Activated naive CD8-positive, alpha-beta T cell treated with anti-CD3 and anti-CD28 coated beads, Interleukin-2, amount 10 ng/mL, durations not matched to agents 7 days and 5 days (primary cell): ENCODE measurements at places on chromosomes 12 and 14.

GRCh38 chr12:107884769-107885694 is 110.5 kb downstream of the ASCL4 start:
- no peak overlapping the region for H3K4me3 ChIP-seq
- H3K36me3 ChIP-seq = no peaks in the 10 kb centered on the region
- no peak overlapping the region for H3K27ac ChIP-seq
- H3K4me1 ChIP-seq = peaks cover 2% of the 10 kb centered on the region

DNA sequence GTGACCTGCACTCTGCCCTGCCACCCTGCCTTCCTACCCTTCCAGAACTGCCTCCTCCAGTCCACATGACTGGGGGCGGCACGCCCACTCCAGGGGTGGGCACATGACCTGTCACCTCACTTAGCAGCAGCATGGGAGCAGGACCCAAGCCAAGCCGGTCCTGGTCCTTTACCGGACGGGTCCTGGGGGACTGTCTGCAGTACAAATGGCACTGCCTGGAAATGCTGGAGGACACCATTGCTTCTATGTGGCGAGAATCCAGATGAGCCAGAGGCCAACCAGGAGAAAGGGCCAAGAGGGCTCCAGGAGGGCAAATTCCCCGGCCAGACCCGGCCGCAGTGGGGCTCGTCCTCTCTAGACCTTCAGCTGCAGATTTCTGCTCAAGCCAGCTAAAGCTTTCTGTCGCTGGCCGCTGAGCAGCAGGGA is 33.1 kb downstream of the ITPK1 start:
- H3K4me3 ChIP-seq = peak overlapping the region; percentile 81
- peak overlapping the region; percentile 94 for H3K27ac ChIP-seq
- DNase-seq = no peak
- no peaks in the 10 kb centered on the region for H3K27me3 ChIP-seq
- H3K4me1 ChIP-seq = peaks cover 72% of the 10 kb centered on the region

DNA sequence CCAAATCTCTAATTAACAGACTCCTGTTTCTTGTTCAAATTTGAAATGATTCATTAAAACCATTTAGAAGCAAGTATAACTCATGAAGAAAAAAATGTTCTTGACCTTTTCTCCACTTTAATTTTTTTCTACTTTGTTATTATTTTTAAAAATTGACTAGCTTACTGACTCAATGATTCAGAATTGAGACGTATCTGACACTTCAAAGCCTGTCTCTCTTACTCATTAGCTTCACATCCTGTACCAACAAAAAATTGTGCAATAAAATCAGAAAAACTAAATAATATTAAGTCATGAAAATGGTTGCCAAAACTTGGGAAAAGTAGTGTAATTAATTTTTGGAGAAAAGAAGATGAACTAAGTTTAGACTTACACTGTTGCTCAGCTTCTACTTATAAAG is 331.2 kb downstream of the SLC16A7 start:
- H3K4me1 ChIP-seq = no peaks in the 10 kb centered on the region
- H3K27me3 ChIP-seq = no peaks in the 10 kb centered on the region
- H3K36me3 ChIP-seq = no peaks in the 10 kb centered on the region
- no peak overlapping the region for H3K4me3 ChIP-seq
- DNase-seq = no peak

GRCh38 chr12:62866451-62867082 is 68.4 kb downstream of the PPM1H start:
- no peak overlapping the region for H3K4me3 ChIP-seq
- H3K4me1 ChIP-seq = no peaks in the 10 kb centered on the region
- peaks cover 11% of the 10 kb centered on the region for H3K27me3 ChIP-seq
- no peak overlapping the region for H3K27ac ChIP-seq
